CD8-positive, alpha-beta memory T cell (primary cell): ENCODE measurements at places on chromosomes 11 and 22. TPM values are rescaled to one million over a fixed set of nuclear protein-coding genes. Genes with fewer than 3 reads are reported as not detected.

The PHF5A gene
- 125 TPM for total RNA-seq

The TCIRG1 gene
- total RNA-seq, result 126 TPM

The DEPDC7 gene
- 1.7 TPM for total RNA-seq

The OR2AG2 gene
- not detected for total RNA-seq

The ENTHD1 gene
- total RNA-seq, result 0.35 TPM

The QSER1 gene
- 10.6 TPM for total RNA-seq

The TP53AIP1 gene
- total RNA-seq, result not detected

The ACRV1 gene
- not detected for total RNA-seq

The GLYATL2 gene
- not detected for total RNA-seq

The CCDC116 gene
- total RNA-seq, result 0.48 TPM

The MS4A3 gene
- not detected for total RNA-seq

The GP1BB gene
- not detected for total RNA-seq

The CABP4 gene
- total RNA-seq, result 0.28 TPM

The GCAT gene
- 10.0 TPM for total RNA-seq

The SLC22A25 gene
- total RNA-seq, result not detected

The PICK1 gene
- 21.0 TPM for total RNA-seq

The SLC6A5 gene
- not detected for total RNA-seq

The MMP8 gene
- total RNA-seq, result not detected

The ARHGAP32 gene
- total RNA-seq, result 2.1 TPM

The CFAP300 gene
- not detected for total RNA-seq

The TMEM151A gene
- total RNA-seq, result not detected

The MS4A15 gene
- total RNA-seq, result not detected

The SLC17A6 gene
- total RNA-seq, result not detected

The LARGE2 gene
- 3.2 TPM for total RNA-seq

The SCN2B gene
- not detected for total RNA-seq
